SK-N-SH (cell line): ENCODE measurements at places on chromosomes 2 and 18. TPM values are rescaled to one million over a fixed set of nuclear protein-coding genes. Genes with fewer than 3 reads are reported as not detected.

Gene ALKAL2
- not detected in 2 replicates for polyA plus RNA-seq

Gene SLC5A7
- 0.12 and 0.57 TPM in 2 replicates for polyA plus RNA-seq

Gene STAT1
- polyA plus RNA-seq, result 22.1 and 26.9 TPM in 2 replicates

Gene SERPINB3
- 0.07 TPM in 1 of 2 replicates, not detected in the other for polyA plus RNA-seq

Gene TLX2
- polyA plus RNA-seq, result 24.5 and 25.6 TPM in 2 replicates

DNA sequence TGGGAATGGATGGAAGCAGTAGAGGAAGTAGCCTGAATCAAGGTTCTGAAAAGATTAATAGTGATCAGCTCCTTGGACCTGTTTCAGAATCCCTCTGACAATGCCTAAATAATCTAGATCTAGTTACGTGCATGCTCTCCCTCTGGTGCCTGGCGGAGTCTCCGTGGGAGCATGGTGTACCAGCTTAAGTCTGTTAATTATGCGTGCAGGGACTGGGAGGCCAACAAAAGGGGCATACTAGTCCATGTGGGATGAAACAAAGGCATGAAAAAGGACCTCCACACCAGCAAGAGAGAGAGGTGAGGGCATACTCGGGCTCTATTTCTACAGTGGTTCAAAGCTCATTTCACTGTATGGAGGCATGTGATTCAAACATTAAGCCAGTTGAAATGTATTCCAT is 200.3 kb downstream of the DPP4 start:
- no peak for DNase-seq

DNA sequence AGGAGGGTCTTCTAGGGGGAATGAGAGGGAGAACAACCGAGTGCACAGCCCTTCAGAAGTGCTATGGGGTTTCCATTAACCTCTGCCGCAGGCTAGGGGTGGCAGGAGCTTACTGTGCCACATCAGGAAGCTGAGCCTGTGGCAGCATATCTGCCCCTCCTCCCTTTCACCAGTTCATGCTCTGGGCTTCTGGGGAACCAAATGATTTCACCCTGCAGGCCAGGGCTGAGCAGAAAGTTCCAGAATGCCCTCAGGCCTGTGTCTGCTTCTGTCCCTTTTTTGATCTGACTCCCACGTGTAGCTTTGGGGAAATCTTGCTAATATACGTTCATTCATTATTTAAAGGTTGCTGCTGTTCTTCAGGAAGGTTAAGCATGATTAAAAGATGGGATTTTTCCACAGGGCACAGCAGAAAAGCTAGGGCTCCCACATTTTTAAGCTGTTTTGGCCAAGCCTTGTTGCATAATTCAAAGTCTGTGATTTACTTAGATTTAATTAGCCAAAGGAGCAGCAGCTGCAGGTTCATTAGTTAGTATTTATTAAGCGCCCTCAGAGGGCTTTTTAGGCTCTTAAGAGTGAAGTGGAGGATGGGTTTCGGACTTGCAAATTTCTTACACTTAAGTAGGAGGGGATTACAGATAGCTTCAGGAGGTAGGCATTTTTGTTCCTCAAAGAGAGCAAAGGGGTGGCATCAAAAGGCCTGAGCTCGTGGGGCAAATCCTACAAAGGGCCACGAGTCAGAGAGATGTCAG is 10.2 kb downstream of the TMEM247 start:
- DNase-seq, result peak; percentile 50

- DNase-seq, result no peak
These were observed 345.5 kb upstream of the DSEL start for GRCh38 chr18:67862069-67862468.

GRCh38 chr2:85702172-85702571 is 8.0 kb downstream of the GNLY start:
- no peak for DNase-seq

DNA sequence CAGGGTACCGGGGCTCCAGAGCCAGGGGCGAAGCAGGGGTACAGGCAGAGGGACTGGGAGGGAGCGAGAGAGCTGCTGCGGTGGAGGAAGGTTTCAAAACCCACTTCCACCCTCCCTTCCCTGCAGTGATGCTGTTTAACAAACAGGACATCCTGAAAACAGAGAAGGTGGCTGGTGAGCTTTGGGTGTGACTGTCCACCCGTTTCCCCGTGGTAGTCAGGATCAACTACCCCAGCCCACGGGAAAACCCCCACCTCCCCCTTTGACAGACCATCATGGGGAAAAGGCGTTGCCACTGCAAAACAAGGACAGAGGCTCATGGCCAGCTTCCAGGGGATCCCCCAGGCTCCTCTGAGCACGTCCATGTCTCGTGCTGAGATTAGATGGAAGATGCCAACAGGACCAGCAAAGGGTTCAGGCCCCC is 12.9 kb downstream of the TMEM185B start:
- no peak for DNase-seq

- no peak for DNase-seq
These were observed 132.2 kb downstream of the BIRC6 start for GRCh38 chr2:32489061-32489460.

DNA sequence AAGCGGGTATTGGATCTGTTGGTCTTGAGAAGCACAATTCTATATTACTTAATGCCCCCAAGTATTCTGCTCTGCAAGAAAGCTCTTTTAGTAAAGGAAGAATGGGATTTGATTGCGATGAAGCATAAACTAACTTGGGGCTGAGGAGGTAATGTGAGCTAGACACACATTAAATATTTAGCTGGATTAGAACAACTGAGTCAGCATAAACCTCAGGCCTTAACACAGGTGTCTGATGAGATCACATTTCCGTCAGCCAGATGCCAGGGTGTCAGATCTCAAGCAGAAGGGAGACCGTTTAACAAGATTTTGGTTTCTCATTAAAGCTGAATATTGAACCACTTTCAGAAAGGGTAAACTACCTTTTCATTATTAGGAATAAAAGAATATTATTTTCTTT is 94.5 kb downstream of the GYPC start:
- no peak for DNase-seq
